ENCODE measurements at places on chromosomes 3 and 15.

GRCh38 chr3:133934073-133934970 is 38.6 kb upstream of the RAB6B start:
- DNase-seq: no peak

DNA sequence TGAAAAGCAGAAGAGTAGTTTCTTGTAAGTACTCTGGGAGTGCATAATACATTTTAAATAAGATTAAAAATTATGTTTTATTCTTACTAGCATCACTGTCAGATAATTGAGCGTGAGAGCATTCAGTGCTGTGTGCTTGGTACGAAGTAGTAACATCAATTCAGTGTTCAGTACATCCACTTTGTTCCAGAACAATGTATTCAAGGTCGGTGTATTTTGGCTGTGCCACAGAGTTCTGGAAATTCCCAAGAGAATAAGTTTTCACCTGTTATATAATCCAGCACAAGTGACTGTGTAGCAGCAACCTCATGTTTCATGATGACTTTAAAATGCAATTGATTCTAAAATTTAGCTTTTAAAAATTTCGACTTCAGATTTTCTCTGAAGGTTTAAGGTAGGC is 130.6 kb downstream of the IGF1R start:
- DNase-seq: no peak

DNA sequence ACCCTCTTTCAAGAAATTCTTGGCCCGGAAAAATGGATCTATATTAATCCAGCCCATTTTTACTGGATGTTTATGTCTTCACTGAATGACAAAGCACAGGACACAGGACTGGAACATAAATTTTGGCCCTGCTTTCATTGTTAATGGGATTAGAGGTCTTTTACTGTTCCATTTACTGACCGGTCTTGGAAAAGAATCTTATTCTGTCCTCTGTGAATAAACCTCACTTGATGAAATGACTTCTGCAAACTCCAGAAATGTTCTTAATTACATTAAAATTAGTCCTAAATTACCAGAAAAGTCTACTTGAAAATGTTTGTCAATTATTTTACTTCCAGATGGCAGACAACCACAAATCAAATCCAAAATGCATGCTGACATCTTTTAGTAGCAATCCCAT is 79.3 kb upstream of the SLC24A5 start:
- no peak for DNase-seq

- DNase-seq: no peak
Observed at GRCh38 chr15:60214201-60214600, 183.6 kb downstream of the ANXA2 start.

DNA sequence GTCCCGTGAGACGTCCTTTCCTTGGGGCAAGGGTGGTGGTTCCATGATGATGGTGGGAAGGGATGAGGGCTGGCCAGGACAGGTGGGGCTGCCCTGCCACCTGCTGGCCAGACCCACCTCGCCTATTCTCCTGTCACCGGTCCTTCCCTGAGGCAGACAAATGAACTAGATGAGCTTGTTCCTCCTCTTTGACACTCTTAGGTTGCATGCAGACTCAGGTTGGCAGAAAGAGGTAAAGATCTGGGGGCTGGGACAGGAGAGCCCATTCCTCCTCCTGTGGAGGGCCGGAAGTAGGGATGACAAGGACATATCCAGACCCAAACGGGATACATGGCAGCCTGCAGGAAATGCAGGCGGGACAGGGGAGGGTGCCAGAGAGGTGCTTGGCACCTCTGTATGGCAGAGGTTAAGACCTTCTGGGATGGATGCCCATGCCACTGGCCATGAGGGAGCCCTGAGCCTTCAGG is 38.6 kb downstream of the ACSBG1 start:
- DNase-seq: no peak

GRCh38 chr15:80107204-80107603 is 45.6 kb upstream of the FAH start:
- DNase-seq: no peak

DNA sequence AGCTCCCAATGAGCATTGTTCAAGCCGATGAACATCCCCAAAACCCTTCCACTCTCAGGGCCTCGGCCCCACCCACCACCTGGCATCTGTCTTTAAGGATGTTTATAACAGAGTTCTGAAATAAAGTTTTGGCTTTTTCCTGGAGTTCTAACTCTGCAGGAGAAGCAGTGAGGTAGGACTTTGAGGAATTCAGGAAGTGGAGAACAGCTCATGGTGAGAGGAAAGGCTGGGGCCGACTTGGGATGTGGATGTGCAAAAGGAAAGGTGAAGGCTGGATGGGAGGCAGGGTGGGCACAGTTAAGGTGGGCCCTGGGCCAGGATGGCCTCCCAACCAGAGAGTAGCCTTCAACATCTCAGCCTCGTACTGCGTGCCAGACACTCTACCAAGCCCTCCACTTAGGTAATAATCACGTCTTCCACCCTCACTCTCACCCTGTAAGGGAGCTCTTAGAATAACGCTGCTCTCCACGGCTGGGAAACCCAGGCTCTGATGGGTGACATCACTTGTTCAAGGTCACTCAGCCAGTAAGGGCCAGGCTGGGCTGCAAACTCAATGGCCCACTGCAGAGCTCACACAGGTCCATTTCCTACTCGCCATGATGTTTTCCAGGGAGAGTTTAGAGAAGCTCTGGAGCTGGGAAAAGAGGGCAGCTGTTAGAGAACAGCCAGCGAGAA is 28.5 kb downstream of the LIPC start:
- DNase-seq: no peak

DNA sequence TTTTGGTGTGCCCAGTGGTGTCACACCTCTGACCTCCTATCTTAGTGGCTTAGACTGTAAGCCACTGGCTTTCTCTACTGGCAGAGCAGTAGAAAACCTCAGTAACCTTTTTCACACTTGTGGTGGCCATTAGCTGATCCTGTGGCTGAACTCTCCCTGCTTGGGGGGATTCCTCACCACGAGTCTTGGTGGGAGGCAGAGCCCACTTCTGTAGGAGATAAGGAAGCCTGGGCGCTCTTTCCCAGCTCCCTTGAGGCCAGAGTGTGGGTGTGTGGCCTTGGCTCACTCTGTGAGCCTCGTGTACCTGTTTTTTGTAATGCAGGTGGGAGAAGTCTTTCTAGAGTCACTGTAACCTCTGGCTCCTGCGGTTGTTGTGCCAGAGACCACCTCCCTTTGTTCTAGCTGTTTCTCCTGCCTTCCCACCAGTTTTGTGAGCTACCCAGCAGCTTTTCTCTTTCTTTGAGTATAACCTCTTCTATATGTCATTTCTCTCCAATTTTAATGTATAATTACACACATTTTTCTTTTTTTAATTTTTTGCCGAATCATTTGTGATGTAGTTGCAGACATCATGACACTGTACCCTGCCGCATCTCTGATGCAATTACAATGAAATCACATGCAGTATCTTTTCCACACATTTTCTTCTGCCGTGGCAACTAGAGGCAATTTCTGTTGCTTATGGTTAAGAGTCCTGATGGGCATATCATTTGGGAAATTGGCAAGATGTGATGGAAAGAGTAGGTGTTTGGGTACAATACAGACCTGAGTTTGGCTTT is 13.8 kb downstream of the XCR1 start:
- no peak for DNase-seq

DNA sequence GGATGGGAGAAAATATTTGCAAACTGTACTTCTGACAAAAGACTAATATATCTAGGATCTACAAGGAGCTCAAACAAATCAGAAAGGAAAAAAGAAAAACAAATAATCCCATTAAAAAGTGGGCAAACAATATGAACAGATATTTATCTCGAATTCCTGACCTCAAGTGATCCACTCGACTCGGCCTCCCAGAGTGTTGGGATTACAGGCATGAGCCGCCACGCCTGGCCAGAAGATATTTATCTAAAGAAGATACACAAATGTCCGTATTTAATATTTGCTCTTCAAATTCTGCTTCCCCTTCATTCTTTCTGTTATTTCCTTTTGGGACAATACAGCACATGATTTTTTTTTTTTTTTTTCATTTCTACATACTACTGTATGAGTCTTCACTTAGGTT is 151.7 kb upstream of the GRM7 start:
- DNase-seq: no peak

DNA sequence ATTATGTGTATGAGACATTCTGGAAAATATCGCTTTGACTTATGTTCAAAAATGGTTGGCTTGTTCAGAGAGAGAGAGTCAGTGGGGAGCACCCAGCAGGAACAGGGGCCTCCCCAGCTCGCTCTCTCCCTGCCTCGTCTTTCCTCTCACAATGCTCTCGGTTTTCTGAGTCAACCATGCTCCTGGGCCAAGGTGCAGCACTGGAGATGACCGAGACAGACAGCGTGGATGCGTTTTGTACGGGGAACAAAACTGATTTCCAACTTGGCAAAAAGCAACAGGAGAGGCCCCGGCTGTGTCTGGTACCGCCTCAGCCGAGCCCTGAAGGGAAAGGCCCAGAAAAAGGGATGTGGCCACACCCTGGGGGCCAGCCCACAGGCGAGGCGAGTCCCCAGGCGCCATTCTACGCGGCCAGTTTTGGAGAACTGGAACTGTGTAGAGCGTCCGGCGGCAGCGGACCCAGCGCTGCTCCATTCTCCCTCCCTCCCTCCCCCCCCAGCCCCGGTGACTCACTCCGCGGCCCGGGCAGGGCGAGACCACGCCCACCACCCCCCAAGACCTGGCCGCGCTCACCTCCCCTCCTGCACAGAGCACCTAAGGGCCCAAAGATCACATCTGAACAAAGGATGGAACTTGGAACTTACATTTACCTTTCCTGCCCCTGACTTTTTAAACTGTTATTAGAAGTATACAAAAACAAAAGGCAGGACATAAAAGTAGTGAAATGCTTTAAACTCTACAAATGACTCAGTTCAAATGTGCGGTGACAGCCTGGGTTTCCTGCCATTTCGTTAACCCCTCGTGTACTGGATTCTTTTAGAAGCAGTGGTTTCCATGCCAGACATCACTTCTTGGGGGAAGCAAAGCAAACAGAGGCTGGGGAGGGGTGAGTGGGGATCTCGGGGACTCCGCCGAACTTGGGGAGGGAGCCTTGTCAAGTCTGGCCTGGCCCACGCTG is 12.7 kb downstream of the ATP10A start:
- DNase-seq: no peak

GRCh38 chr3:154022606-154023005 is 98.6 kb upstream of the ARHGEF26 start:
- DNase-seq: peak; percentile 96

GRCh38 chr15:88695691-88696251 is 57.0 kb downstream of the ISG20 start:
- DNase-seq: no peak

GRCh38 chr3:139529662-139530061 is 9.9 kb downstream of the RBP1 start:
- no peak for DNase-seq

GRCh38 chr3:25621087-25621486 is 43.6 kb downstream of the TOP2B start:
- no peak for DNase-seq

DNA sequence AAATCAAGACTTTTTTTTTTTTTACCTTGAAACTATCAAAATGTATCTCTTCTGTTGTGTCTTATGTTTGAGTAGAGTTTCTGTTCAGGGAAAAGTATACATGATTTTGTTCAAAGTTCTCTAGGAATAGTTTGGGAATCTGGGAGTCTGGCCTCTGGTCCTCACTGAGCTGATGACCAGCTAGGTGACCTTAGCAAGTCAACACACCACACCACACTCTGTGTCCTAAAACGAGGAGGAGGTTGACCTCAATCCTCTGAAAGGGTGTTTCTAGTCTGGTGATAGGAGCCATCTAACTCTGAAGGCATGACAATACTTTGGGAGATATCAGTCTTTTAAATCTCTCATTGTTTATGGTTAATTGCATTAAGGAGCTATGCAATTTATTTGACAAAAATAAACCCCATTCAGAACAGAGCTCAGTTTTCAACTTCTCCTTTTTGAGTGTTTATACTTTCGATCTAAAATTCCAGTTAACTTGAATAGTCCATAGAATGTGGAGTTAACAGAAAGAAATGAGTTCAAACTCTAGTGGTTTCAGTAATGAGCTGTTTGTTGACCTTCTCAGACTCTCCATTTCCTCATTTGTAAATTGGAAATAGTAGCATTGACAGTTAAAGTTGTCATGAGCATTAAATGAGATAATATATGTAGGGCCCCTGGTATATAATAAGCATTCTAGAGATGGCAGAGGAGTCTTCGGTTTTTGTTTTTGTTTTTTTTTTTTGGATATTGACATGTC is 112.2 kb upstream of the LRRN1 start:
- no peak for DNase-seq

DNA sequence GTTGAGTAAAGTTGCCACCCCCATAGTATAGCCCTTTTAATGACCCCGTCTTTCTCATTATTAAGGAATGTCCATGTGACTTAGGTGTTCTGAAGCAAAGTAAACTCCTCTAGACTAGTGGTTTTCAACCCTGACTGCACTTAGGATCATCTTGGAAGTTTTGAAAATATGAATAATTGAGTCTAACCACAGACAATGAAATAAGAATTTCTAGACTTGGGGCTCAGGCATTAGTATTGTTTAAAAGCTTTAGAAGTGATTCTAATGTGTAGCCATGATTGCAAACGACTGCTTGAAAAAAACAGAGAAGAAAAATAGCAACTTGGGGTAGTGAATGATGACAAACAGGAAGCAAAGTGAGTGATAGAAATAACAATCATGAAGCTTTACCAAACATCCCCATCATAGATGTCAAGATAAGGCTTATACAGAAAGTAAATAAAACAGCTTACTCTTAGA is 35.0 kb downstream of the ALCAM start:
- no peak for DNase-seq

DNA sequence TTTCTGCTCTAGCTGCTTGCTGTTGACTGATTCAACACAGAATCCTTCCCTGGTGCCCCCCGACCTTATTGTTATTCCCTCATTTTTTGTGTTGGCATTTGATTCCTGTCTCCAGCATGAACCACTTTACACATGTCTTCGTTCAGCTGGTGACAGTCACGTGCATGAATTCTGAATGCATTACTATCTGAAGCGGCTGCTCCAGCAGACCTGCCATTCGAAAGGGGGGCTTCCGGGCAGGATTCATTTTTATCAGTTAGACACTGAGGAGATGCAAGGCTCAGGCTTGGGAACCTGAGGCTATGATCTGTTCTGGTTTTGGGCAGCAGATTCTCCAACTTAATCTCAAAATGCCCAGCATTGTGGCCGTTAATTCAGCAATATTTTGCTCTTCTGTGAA is 336.2 kb downstream of the EPHB1 start:
- DNase-seq: no peak

GRCh38 chr15:33618350-33618749 is 307.6 kb downstream of the RYR3 start:
- DNase-seq: no peak

DNA sequence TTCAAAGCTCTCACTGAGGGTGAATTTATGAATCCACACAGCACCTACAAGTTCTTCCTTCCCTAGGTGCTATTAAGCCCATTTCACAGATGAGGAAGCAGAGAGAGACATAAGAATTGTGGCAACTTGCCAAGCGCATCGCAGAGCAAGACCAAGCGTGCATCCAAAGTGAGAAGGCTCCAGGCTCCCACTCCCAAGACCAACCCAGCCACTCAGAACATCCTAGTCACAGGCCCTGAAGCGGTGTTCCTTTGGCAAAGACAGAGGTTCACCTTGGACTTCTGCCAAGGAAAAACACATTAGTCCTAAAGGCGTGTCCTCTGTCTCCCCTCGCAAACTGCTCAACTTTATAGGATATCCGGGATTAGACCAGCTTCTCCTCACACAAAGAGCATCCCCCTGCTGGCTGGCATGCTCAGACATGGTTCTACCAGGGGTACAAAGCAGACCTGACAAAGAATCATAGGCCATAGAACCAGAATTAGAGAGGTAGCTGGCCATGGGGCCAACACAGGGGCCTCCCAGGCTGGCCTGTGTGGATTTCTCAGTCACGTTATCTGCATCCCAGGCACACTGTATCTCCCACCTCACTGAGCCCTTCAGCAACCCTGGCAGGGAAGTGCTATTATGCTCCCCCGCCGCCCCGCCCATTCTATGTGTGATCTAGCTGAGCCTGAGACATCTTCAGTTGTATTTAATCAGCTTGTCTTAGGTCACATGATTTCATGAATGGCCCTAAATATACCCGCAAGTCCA is 160.2 kb downstream of the FOXP1 start:
- DNase-seq: peak; percentile 3
